ENCODE measurements at places on chromosomes 12 and 14.
A peak's percentile ranks its signal among the peaks of the same experiment; 100 is the strongest.

DNA sequence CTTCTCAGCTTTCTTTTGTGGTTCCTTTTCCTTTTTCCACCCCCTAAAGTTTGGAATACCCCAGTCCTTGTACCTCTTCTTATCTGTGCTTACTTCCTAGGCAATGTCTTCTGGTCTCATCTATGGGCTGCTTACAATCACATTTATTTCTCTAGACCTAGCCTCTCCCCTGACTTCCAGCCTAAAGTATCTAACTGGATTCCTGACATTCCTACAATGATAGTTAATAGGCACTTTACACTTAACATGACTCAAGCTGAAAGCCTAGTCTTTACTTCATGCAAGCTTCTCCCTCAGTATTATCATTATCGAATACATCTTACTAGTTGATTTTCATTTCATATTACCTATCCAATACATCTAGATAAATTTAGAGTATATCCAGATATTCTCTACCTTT is 21.2 kb downstream of the CLECL1 start:
- no peak for DNase-seq

- DNase-seq, result no peak
Observed at GRCh38 chr14:72236629-72237028, 304.4 kb downstream of the RGS6 start.

- DNase-seq, result no peak
Observed at GRCh38 chr14:101176535-101177205, 273.1 kb upstream of the RTL1 start.

GRCh38 chr12:86057092-86057845 is 183.2 kb downstream of the NTS start:
- no peak for DNase-seq

- DNase-seq, result no peak
Observed at GRCh38 chr12:48187916-48188695, 4.7 kb downstream of the CCDC184 start.

- DNase-seq, result no peak
Observed at GRCh38 chr12:111267144-111267543, 101.8 kb downstream of the PHETA1 start.

GRCh38 chr14:66643344-66643743 is 135.4 kb downstream of the GPHN start:
- DNase-seq, result no peak

DNA sequence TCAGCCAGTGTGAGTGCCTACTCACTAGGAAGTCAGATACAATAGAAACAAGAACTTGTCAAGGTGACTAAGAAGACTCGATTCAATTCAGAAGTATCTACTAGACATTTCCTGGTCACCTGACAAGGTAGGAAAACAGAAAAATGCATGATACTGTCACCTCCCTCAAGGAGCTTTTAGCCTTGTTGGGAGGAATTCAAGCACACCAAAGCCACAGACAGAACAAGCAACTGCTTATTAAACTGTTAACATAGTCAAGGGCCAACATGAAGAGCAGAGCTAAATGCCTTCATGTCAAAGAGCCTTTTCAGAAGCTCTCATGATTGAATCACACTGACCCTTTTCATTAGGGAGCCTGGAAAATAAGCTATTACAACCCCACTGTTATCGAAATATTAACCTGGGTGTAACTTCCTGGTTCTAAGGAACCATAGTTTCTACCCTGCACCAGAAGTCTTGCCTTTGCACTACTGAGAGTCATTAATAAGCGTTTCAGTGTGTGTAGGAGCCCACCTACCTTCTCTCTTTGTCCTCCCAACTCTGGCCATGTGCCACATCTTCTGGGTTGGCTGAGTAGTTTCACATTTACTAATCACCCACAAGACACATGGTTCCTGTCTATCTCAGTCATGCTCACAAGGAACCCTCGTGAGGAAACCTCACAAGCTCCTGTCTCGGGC is 31.0 kb upstream of the LGALS3 start:
- DNase-seq, result peak; percentile 42

DNA sequence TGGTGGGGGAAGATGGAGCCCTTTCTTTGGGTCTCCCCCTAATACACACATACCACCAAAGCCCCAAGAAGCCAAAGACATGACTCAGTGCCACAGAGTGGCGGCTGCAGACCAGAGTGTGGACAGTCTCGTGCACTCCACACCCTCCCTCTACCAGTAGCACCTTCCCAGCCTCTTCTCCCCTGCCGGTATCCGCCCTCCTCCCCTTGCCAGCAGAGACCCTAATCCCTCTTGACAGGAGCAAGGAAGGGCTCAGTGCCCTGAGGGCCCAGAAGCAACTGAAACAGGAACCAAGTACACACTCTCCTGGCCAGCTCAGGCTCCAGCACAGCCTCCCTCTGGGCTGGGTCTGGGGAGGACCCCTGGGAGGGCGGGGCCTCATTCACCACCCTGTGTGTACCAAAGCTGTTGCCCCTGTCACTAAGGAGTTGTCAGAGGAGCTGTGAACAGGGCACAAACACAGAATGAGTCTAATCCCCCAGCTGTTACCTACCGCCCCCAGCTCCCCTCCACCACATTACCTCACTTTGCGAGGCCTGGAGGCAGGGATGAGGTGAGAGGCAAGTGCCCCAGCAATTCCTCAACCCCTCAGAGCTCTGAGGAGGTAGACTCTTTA is 8.2 kb downstream of the SPRYD3 start:
- DNase-seq, result no peak

DNA sequence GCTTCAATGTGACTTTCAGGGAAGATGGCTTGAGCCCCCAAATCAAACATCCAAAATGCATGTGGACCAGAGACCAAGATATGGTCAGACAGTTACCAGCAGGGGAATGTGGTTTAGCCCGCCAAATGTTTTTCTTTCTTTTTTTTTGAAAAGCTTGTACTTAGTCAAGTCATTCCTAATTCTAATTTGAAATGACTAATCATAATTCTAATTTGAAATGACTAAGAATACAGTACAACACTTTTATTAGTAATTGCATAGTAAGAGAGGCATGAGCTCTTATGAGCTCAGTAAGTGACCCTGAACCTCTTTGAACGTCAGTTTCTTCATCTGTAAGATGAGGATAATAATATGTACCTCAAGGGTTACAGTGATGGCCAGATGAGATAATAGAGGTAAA is 72.4 kb downstream of the HECTD4 start:
- no peak for DNase-seq

GRCh38 chr12:11513288-11513687 is 117.9 kb upstream of the PRB2 start:
- no peak for DNase-seq

DNA sequence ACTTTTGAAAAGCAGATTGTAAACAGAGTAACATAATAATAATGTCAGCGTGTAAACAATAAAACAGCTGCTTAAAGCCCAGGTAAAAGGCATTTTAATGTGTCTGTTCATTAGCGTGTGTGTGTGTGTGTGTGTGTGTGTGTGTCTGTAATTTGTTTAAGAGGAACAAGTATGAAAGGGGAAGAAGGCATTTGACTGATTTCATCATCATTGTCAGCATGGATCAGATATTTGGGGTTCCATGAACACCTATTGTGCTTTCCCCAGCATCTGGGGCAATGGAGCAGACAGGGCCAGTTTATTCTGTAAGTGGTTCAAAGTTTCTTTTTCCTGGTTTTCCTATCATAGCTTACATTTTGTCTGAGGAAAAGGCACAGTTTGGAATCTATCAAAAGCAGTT is 28.9 kb downstream of the SLC25A21 start:
- DNase-seq, result no peak

- DNase-seq, result no peak
Observed at GRCh38 chr14:65002586-65003210, 16.0 kb downstream of the FNTB start.

- DNase-seq, result no peak
Observed at GRCh38 chr14:78566859-78567172, 396.6 kb downstream of the NRXN3 start.

GRCh38 chr12:71152851-71153250 is 4.9 kb downstream of the TSPAN8 start:
- no peak for DNase-seq

- no peak for DNase-seq
Observed at GRCh38 chr12:41724216-41724615, 420.5 kb downstream of the GXYLT1 start.

DNA sequence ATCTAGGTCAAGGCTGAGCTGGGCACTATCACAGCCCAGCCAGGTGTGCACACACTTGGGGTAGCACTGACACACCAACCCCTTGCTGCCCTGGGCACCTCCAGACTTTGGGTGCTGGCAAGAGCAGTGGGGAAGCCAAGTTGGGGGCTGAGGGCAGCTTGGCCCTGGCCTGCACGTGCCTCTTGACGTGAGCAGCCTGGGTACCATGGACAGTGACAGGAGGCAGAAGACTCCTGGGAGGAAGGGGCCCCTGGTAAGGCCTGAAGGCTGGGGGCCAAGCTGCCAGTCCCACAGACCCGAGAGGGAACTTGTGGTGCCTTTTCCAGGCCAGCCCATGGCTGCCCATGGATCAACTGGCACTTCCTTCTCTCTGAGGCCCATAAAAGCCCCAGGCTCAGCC is 124.1 kb upstream of the SFSWAP start:
- DNase-seq, result no peak

- DNase-seq, result no peak
Observed at GRCh38 chr12:116150452-116150851, 127.0 kb downstream of the MED13L start.

GRCh38 chr12:88142610-88142991 is 494 bp downstream of the TMTC3 start:
- peak; percentile 8 for DNase-seq

DNA sequence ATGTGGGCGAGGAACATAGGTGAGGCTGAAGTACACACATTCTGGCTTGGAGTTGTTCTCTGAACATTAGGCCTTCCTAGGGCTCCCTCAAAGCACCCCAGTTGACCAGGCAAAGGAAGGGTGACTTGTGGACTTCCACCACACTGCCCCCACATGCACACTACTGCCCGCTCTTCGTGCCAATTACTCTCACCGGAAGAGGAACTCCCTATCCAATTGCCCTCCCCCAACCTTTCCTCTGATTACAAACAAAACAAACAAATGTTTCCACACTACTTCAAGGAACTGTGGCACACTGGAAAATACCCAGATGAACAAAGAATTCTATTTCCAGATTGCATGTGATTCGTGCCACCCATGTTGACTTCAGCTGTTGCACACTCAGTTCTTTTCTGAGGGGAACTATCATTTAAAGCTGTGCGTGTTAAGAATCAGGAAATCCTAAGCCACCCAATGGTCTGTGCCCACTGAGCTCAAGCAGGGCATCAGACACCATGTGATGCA is 139.3 kb downstream of the SSPN start:
- no peak for DNase-seq

DNA sequence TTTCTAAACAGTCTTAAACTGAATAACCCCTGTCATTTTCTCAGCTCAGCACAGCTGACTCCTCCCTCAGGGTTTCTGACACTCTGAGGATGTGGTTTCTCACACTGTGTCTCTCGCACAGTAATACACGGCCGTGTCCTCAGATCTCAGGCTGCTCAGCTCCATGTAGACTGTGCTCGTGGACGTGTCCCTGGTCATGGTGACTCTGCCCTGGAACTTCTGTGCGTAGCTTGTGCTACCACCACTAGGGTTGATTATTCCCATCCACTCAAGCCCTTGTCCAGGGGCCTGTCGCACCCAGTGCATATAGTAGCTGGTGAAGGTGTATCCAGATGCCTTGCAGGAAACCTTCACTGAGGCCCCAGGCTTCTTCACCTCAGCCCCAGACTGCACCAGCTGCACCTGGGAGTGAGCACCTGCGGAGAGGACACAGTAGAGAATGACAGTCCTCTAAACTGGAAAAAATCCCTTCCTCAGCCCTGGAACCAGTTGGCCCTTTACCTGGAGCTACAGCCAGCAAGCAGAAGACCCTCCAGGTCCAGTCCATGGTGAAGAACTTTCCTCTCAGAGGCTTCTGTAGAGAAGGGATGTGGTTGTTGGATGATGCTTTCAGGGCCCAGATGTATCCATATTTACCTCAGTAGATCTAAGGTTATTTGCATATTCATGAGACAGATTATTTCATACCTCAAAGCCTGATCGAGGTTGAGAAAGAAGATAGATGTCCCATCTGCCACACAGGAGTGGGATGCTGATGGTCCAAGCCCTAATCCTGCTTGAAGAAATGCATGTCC is 984.8 kb downstream of the TMEM121 start:
- DNase-seq, result peak; percentile 24

DNA sequence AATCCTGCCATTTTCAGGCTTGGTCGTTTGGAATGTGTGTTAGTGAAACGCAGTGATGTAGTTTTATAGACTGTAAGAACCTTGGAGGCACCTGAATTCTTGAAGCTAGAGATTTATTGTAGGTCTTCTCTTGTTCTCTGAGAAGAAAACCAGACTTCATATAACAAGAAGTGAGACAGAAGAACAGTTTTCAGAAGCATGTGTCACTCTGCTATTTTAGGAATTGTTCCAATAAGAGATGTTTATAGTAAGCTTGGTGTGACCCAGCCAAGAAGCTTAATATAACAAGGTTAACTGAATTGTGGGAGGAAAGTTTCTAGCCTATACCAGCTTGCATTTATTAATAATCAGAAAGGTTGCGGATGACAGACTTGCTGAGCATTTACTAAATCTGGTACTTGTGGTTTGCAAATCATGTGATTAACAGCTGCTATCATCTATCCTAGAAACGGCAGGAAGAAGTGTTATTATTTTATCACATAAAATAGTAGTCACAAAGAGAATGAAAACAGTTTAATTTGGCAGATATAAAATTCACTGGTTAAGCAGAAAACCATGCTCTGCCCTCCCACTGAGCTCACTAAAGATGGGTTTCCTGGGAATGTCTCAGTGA is 49.2 kb upstream of the BCAT1 start:
- DNase-seq, result no peak

- DNase-seq, result peak; percentile 50
Observed at GRCh38 chr12:89160716-89161123, 191.6 kb downstream of the DUSP6 start.

GRCh38 chr12:79415746-79416435 is 274.9 kb downstream of the PAWR start:
- no peak for DNase-seq

DNA sequence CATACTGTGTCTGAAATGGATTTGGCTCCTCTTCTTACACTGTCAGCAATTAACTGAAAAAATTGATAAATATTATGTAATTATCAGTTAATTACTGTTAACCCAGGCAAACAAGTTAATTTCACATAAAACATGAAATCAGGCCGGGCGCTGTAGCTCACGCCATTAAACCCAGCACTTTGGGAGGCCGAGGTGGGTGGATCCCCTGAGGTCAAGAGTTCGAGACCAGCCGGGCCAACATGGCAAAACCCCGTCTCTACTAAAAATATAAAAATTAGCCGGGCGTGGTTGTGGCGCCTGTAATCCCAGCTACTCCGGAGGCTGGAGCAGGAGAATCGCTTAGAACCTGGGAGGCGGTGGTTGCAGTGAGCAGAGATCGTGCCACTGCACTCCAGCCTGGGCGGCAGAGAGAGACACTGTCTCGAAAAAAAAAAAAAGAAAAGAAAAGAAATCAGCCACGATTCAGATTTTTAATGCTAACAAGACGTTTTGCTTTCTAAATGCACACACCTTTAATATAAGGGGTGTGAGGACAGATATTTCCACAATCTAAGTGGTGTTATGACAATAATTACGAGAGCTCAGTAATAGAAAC is 473 bp upstream of the TMEM19 start:
- DNase-seq, result no peak

GRCh38 chr14:32546246-32546645 is 217.1 kb downstream of the AKAP6 start:
- no peak for DNase-seq

GRCh38 chr12:31897781-31898503 is 61.3 kb upstream of the RESF1 start:
- DNase-seq, result no peak

Data from stimulated activated CD4-positive, alpha-beta T cell treated with anti-CD3 and anti-CD28 coated beads, TNF-alpha, amount 100 ng/mL, for 48 hours (primary cell).